ENCODE measurements at places on chromosomes 2 and 18.

DNA sequence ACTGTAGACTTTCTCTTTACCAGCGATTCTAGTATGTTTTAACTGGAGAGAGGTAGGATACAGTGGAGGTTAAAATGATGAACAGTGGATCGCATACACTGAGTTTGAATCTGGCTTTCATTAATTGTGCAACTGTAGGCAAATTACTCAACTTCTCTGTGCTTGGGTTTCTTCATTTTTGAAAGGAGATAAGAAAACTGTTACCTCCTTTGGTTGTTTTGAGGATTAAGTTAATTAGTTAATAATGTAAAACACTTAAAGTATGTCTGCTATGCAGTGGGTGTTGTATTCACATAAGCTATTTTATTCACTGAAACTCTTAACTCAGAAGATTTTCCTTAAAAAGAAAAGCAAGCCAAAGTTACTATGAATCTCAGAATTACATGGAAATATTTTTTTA is 111.8 kb upstream of the CYP20A1 start:
- DNase-seq = no peak

- no peak for DNase-seq
Observed at GRCh38 chr2:223383315-223383714, 218.8 kb downstream of the SCG2 start.

- no peak for DNase-seq
Observed at GRCh38 chr2:14148216-14148615, 484.3 kb upstream of the LRATD1 start.

DNA sequence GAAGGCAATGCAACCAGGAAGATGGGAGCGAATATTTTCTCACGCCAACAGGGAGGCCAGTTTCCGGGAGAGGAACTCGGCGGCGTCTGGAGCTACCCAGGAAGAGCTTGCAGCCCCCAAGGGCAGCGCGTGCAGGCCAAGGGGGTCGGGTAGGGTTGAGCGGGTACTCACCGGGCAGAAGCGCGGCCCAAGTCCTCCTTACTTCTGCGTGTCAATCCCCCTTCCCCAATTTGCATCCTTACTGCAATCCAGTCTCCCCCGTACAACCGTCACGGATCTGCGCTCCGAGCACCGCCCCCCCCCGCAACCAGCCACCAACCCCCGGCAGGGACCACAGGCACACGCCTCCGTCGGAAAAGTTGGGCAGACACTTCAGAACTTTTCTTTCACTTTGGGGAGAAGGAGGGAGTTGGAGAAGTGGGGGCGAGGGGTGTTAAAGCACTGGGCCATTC is 1.3 kb downstream of the ATP8B1 start:
- no peak for DNase-seq

DNA sequence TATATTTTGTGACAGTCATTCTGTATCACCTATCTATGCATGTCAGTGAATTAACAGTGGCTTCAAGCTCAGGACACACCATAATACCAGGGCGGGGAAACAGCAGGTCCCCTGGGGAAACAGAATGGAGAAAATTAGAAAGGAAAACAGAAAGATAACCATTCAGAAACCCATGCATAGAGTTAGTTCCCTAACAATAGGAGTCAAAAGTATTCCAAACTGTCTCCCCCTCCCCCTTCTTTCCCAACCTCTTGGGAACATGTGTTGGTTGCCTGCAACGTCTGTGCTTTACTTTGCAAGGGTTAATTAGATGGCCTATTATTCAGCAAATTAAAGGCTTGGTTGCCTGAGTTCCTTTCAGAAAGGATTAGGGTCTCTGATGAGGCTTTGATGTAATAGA is 176.4 kb downstream of the MYO3B start:
- DNase-seq = no peak

- DNase-seq = no peak
Observed at GRCh38 chr18:36942264-36942663, 113.3 kb downstream of the KIAA1328 start.

GRCh38 chr2:181614874-181615638 is 41.8 kb downstream of the CERKL start:
- DNase-seq = no peak

GRCh38 chr2:96470636-96471035 is 34.5 kb downstream of the NEURL3 start:
- peak; percentile 49 for DNase-seq

GRCh38 chr18:34651586-34652369 is 58.3 kb upstream of the DTNA start:
- no peak for DNase-seq

- DNase-seq = no peak
Observed at GRCh38 chr2:134583997-134584520, 134.7 kb downstream of the TMEM163 start.

DNA sequence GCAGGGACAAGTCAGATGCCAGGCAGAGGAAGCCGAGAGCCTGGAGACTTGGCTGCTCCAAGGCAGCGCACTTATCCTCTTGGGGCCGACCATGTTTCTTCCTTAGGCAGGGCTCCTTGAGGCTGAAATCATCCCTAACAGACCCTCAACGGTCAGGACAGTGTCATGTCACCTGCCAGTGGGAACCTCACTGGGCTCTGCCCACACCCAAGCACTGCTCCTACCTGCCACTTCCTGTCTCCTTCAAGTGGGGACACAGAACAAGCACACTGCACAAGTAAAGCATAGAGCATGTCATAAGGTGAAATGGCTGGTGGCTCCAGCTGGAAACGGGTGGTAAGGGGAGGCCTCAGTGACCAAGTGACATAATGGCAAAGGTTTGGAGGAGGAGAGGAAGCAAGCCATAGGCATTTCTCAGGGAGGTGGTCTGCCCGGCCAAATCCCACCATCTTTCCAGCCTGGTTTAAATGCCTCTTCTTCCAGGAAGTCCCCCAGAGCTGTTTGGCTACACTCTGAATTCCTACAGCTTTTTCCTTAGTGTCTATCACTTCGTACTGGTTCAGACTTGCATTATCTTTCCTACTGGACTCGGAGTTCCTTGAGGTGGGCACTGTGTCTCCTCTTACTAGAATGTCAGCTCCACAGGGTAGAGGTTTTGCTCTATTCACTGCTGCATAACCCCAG is 7.3 kb upstream of the ATOH8 start:
- no peak for DNase-seq

DNA sequence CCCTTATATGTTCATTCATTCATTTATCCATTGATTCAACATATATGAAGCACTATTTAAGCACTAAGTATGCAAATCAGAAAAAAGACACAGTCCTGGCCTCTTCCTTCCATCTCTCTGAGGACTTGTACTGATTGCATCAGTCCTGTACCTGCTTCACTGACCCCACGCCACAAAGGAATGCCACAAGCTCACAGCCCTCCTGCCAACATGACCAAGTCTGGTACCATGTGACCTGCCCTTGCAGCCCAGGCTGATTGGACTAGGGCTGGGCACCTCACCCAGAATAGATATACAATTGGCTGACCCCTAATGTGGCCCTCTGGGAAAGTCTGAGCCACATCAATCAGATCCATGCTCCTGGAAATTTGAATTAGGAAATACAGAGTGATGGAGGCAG is 196.6 kb downstream of the AGPS start:
- no peak for DNase-seq

GRCh38 chr18:489244-490023 is 11.1 kb downstream of the COLEC12 start:
- no peak for DNase-seq

- DNase-seq = no peak
Observed at GRCh38 chr18:46755315-46756024, 1.4 kb downstream of the ST8SIA5 start.

DNA sequence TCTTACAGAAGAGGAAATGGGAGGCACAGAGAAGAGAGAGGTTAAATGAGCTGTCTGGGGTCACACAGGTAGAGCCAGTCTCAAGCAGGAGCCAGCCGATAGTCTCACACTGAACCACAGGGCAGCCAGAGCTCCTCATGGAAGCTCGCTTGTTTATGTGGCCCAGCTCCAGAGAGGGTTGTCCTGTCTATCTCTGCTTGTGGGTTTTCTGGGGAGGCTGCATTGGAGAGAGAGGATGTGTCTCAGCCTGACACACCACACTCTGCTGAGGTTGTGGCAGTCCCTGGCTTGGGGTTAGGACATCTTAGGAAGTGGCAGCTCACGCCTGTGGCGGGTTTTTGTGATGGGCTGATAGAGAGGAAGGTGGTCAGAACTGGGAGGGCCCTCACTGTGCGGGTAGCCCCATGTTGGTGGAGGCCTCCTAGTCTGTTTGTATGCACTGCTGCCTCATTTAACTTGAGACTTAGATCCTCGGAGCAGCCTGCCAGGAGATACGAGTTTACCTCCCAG is 52.3 kb downstream of the TCF7L1 start:
- no peak for DNase-seq
